ENCODE measurements at places on chromosomes 12 and 14.

GRCh38 chr14:26402126-26402525, 195.7 kb downstream of the NOVA1 start:
- no peak for DNase-seq

DNA sequence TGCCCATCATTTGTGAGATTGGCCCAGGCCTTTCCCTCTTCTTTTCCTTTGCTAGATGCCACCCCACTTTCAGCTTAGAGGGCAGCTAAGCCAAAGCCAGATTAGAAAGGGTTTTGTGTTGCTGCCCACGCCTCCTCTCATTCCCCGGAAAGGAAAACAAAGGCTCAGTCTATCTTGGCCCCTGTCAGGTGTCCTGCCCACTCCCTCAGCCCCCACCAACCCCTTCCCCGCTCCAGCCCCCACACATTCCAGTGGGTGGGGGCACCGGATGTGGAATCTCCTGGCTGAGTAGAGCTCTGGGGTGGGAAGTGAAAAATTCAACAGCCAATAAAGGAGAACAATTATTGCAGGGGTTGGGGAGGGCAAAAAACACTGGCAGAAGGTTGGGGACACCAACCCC, 2.2 kb downstream of the BLOC1S1 start:
- DNase-seq, result peak; percentile 69

- DNase-seq, result no peak
These were observed 460.3 kb upstream of the LRFN5 start for GRCh38 chr14:41146391-41146790.

- DNase-seq, result no peak
These were observed 135.8 kb upstream of the SCAF11 start for GRCh38 chr12:46126050-46126727.

DNA sequence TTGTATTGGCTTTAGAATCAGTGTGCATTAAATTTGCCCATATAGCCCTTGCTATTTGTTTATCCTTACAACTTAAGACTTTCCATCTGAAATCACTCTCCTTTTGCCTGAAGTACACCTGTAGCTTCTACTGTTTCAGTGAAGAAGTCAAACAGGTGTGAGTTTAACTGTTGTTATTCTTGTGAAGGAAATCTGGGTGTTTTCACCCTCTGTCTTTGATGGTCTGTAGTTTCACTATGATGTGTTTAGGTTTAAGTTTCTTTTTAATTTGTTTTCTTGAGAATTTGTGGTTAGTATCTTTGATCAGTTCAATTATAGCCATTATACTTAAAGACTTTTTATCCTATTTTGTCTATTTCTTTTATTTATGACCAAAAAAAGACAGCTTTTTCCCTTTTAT, 68.9 kb upstream of the BBS10 start:
- no peak for DNase-seq

- DNase-seq, result no peak
These were observed 40.3 kb downstream of the MVK start for GRCh38 chr12:109613649-109614455.

All from iPS-NIHi11 (cell line).